Thyroid gland (tissue), 4 donors: ENCODE measurements at places on chromosomes 11 and 22. TPM values are rescaled to one million over a fixed set of nuclear protein-coding genes. Genes with fewer than 3 reads are reported as not detected.

- DNase-seq = no peak
These were observed 806.2 kb upstream of the RAG2 start for GRCh38 chr11:37404231-37404630.

GRCh38 chr11:71186806-71187205 lies 65.6 kb downstream of the SHANK2 start:
- DNase-seq = no peak

DNA sequence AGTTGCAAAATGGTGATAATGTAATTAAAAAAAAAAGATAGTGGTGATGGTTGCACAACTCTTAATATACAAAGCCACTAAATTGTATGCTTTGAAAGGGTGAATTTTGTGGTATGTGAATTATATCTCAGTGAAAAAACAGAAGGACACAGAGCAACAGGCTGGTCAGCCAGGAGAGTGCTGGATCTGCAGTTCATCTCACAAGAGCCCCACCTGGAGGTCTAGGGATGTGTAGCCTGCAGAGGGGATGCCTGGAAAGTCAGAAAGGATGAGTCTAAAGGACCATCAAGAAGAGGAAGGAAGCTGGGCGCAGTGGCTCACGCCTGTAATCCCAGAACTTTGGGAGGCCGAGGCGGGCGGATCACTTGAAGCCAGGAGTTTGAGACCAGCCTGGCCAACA lies 9.0 kb downstream of the POLR3H start:
- DNase-seq = no peak

DNA sequence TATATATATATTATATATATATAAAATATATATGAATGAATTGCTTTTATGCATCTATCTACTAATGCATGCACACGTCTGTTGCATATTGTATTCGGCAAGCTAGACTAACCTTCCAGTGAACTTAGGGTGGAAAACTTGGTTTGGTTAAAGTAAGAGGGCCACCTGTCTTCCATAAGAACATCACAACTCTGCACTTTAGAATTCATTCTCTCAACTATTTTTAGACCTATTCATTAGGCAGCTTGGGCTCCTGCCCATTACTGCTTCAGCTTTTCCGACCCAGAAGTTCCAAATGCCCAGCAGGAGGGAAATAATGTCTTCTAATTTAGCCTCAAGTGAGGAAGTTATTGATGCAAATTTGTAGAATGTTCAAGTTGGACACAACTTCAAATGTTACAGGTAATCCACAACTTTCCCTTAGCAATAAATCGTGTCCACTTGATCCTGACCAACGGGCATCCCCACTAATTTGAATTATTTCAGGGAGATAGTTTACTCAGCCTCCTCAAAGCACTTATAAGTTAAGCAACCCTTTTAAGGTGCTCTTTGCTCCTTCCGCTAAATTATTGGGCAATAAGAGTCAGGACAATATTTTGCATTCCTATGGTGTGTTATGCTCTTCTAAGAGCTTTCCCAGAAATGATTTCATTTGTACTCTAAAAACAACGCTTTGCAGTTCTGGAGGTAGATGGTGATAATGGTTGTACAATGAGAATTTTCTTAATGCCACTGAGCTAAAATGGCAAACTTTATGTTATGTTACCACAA lies 132.3 kb downstream of the OPCML start:
- no peak for DNase-seq

DNA sequence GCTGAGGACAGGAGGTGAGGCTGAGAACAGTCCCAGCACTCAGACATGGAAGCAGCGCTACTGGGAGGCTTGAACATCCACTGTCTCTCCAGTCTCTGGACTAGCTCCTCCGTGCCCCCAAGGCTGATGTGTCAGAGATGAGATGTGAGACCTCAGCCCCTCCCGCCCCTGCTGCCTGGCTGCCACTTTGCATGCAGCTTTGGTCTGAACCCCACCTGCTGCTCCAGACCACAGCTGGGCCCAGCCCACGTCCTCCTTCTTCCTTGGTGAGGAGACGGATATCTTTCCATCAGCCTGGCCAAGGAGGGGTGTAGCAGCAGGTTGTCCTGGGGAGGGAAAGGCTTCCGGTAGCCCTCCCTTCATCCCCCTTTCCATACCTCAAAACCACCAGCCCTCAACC lies 148.0 kb upstream of the B3GAT1 start:
- no peak for DNase-seq

- peak; percentile 1 for DNase-seq
These were observed 21.0 kb upstream of the GNB1L start for GRCh38 chr22:19875531-19876313.

DNA sequence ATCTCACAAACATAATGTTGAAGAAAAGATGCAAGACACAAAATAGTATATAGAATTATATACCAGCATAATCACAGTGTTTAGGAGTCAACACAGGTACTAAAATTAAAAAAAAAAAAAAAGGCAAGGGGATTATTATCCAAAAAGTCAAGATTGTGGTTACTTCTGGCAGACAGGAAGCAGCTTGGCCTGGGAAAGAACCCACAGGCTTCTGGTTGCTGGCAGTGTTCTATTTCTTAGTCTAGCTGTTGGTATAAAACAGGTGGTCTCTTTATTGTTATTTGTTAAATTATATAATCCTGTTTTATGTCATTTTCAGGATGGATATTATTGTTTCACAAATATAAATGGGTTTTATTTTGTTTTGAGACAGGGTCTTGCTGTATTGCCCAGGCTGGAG lies 54.0 kb downstream of the C11orf58 start:
- no peak for DNase-seq

GRCh38 chr22:28922540-28923244 lies 39.3 kb downstream of the ZNRF3 start:
- no peak for DNase-seq

DNA sequence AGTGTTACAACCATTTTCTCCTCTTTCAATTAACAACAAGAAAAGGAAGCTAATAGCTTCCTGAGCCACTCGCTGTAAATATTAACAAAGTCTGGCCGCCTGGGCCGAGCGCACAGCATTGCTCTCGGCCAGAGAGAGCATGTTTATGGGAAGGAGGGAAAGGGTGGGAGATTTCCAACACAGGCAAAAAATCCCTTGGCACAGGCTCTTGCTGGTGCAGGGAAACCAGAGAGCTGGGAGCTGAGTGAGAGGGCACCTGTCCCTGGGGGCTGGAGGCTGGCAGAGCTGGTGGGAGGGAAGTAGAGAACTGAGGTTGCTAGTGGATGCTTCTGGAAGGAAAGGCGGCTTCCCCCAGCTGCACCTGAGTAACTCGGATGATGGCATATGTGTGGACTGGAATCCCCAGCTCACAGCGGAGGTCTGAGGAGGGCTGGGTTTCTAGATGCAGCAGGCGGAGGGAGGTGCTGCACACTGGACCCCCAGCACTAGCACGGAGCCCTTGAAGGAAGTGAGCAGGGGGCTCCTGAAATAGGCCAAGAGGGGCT lies 59.6 kb downstream of the FLRT1 start:
- peak; percentile 59 for DNase-seq

DNA sequence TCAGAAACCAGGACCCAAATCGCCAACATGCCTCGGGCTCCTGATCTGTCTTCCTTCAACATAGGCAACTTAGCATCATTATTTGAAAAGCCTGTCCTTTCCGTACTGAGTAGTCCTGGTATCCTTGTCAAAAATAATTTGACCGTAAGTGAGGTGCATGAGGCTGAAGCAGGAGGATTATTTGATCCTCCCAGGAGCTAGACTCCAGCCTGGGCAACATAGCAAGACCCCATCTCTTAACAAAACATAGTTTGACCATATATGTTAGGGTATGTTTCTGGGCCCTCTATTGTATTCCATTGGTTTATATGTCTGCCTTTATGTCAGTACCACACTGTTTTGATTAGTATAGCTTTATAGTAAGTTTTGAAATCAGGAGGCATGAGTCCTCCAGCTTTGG lies 112.5 kb downstream of the MICAL3 start:
- no peak for DNase-seq

DNA sequence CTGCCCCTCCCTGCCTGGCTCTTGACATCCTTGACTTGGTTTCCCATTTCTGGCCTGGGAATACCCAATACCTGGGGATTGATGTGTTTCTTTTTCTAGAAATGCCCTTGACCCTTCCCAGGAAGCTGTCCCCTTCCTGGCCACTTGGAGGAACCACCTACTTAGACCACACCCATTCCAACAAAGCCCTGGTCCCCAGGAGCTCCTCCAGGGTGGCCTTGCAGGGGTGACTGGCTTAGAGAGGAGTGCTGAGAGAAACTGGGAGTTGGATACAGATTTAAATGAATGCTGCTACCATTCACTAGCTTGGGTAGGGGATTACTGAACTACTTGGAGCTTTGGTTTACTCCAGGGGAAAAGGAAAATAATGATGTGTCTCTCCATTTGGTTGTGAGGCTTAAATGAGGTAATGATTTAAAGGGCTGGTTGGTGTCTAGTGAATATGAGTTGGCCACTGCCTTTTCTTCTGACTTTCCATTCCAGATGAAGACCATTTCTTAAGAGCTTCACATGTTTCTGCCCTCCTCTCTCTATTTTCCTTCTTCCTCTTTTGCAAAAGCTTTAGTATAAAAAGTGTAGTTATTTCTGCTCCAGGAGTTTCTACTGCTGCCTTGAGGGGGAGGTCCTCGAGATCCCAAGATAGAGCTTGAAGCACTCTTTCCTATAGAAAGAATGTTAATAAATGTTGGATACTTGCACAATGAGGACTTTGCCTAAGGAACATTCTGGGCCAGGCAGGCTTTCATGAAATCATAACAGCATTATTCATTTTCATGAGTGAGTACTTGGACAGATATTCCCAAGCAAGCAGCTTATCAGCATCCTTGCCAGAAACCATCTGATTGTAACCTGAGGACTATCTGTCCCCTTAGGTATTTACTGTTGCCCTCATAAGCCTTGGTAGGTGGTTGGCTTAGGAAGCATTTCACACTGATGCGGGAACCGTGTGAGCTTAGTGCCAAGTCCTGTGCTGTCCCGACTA lies 22.4 kb downstream of the PANX1 start:
- no peak for DNase-seq

- peak; percentile 85 for DNase-seq
These were observed 82.5 kb upstream of the PICALM start for GRCh38 chr11:86151174-86152005.

DNA sequence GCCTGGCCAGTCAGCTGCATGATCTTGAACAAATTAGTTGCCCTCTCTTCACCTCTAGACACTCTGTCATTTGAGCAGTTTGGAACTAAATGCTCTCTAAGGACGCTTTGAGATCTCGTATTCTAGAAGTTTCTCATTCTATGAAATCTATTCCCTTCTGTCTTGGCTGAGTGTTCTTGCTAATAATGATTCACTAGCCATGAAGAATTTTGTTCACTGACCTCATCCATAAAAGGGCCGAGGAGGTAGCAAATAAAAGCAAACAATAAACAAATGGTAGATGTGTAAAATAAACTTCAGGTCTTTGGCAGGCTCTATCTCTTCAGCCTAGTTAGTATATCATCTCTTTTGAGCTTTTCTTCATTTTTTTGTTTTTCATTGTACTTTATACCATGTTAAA lies 76.6 kb downstream of the USP35 start:
- no peak for DNase-seq

DNA sequence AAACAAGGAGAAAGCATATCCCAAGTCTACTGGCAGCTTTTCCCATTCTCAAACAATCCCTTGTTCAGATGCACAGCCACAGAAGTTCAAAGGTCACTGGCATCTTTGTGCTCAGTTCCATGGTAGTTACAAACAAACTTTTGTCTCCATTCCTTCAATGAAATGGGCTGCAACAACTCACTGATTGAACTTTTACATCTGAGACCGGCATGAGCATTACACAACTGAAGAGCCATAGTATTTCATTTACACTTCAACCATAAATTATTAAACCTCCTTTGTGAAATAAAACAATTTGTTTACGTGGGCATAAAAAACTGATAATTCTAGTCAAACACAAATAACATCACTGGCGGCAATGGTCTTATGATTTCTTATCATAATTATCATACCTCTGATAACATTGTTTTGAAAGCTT lies 67.8 kb upstream of the ARHGAP32 start:
- no peak for DNase-seq

DNA sequence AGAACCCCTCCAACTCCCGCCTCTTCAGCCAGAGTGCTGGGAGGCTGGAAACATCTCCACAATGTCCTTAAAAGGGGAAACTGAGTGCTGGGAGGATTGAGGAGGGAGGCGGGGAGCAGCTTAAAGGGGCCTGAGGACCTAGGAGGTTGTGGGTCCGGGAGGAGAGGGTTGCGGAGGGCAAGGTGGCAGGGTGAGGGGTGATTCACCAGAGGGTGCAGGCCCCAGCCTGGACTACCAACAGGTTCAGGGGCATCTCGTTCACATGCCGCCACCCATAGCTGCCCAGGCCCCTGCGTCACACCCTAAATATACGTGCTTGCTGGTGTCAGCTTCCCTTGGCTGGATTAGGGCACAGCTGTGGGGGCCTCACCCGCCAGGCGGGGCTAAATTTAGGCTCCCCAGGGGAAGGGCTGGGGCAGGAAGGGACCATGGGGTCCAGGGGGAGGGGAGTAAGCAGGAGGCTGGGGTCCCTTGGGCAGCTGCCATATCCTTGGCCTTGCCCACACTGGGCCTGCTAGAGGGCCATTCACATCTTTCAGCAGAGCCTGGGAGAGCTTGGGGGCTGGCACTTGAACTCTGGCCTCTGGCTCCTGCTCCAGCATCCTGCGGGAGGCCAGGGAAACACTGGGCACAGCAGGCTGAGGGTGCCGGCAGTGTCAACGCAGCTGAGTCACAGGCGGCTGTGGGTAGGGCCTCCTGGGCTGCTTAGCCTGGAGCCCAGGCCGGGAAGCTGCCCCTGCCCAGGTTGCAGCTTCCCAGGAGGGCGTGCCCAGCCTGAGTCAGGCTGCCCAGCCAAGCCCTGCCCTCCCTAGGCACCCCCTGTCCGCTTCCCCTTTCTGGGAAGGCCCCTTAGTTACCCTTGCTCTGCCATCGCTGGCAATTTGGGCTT lies 1.3 kb downstream of the EHBP1L1 start:
- DNase-seq = no peak

Gene PATE2
- not detected for total RNA-seq

Gene CDKN1C
- 12.6 TPM for total RNA-seq

Gene ZBTB16
- total RNA-seq = 196 TPM

Gene IGLL1
- not detected for total RNA-seq

Gene CHRM1
- total RNA-seq = not detected

Gene AGBL2
- 0.94 TPM for total RNA-seq

Gene SEC14L2
- 27.7 TPM for total RNA-seq
